GM03348 (cell line): ENCODE measurements at places on chromosomes 2 and 18.

- no peak for DNase-seq
Measured at GRCh38 chr2:62844311-62845090, 139.0 kb downstream of the EHBP1 start.

GRCh38 chr18:4412286-4412685, 42.8 kb downstream of the DLGAP1 start:
- DNase-seq, result no peak

GRCh38 chr18:11437046-11437445, 172.3 kb upstream of the SLC35G4 start:
- no peak for DNase-seq

GRCh38 chr2:120060088-120060623, 47.3 kb downstream of the EPB41L5 start:
- DNase-seq, result no peak

GRCh38 chr18:77129150-77129551, 3.4 kb downstream of the MBP start:
- peak; percentile 77 for DNase-seq

GRCh38 chr2:181680055-181680936, at the start of gene NEUROD1:
TSS of gene NEUROD1 (minus strand) at chr2:181680517. CDS start at chr2:181678860, 1,657 bp downstream.
- peak; percentile 5 for DNase-seq

DNA sequence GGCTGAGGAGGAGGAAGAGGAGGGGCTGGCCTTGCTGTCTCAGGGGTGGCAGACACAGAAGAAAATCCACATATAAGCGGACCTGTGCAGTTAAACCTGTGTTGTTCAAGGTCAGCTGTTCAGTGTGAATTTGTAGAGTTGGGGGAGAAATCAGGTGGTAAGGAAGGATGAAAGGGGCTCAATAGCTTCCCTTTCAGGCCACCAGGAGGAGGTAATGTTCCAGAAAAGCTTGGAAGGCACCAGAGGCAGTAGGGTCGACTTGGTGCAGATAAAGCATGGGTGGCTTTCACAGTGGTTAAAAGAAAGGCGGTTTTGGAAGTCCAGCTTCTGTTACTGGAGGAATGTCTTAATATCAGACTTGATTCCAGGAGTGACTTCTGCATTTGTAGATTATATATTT, 167.4 kb downstream of the THSD7B start:
- peak; percentile 69 for DNase-seq

- DNase-seq, result no peak
Measured at GRCh38 chr2:172976116-172976515, 99.5 kb upstream of the MAP3K20 start.

DNA sequence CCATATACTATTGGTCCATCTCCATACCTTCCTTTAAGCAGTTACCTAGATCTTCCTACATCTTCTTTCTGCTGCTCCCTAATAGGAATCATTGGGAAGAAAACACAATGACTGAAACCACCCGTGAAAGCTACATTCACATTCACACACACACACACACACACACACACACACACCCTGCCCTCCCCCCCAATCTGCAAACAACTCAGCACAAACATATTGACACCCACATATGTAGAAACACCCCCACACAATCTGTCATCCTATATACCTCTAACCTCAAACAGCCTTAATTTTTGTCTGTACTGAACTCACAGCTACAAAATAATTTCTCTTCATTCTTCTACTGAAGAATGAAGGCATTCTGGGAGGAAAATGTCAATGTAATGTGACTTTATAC, 63.8 kb downstream of the KLF7 start:
- DNase-seq, result no peak

GRCh38 chr18:11798271-11798670, 52.9 kb upstream of the CHMP1B start:
- DNase-seq, result no peak

GRCh38 chr2:101843048-101843447, 145.5 kb downstream of the MAP4K4 start:
- DNase-seq, result peak; percentile 54

DNA sequence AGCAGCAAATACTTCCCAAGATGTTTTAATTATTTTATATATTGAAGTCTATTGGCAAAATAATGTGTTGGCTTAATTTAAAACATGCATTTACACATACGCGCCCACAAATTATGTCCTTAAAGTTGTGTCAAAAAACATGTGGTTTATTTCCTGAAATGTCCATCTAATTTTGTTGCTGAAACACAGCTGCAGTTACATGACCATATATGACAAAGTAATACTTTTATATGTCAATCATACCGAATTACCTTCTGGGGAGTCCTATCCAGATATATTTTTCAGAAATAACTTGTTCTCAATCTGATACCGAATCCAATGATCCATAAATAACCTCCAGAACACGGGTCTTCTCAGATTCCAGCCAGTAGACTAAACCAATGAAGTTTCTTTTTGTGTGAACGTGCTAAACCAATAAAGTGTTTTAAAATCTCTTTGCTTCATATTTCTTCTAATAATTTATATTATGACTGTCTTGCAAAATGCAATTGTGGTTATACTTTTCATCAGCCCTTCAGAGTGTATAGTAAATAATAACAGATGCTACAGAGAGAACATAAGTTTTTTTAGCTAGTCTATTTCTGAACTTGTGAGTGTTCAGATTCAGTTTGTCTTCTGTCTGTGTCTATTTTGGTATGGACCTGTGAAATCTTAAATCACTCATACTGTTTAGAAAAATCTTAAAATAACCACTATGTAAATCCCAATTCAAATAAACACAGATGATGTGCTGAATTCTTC, 2.4 kb downstream of the SCG2 start:
- peak; percentile 19 for DNase-seq

DNA sequence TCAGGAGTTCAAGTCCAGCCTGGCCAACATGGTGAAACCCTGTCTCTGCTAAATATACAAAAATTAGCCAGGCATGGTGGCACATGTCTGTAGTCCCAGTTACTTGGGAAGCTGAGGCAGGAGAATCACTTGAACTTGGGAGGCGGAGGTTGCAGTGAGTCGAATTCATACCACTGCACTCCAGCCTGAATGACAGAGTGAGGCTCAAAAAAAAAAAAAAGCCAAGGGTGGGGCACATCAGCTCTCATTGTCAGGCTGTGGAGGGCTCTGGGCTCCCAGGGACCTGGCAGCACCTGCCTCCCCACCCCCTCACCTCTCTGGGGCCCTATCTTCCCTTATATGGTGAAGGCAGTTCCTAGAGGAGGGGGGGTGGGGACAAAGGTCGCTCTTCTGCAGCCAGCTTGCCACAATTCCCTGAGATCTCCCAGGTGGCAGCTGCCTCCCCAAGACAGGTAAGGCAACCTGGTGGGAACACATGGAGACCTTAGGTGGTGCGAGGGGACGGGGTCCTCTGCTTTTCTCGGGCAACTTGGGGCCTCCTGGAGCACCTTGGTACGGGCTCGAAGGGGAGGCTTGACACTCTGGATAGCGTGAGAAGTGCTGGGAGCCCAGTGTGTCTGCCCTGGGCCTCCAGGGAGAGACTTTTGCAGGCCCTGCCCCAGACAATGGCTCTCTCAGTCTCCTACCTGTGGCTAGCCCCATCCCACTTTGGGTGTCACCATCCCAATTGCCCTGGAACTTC, at the start of gene VIL1:
Gene VIL1 (plus strand): TSS at position 407 of the 742 bp plus-strand sequence. CDS start 4,656 bp downstream, outside the sequence.
- no peak for DNase-seq

- no peak for DNase-seq
Measured at GRCh38 chr2:203873921-203874631, 6.5 kb downstream of the CTLA4 start.

DNA sequence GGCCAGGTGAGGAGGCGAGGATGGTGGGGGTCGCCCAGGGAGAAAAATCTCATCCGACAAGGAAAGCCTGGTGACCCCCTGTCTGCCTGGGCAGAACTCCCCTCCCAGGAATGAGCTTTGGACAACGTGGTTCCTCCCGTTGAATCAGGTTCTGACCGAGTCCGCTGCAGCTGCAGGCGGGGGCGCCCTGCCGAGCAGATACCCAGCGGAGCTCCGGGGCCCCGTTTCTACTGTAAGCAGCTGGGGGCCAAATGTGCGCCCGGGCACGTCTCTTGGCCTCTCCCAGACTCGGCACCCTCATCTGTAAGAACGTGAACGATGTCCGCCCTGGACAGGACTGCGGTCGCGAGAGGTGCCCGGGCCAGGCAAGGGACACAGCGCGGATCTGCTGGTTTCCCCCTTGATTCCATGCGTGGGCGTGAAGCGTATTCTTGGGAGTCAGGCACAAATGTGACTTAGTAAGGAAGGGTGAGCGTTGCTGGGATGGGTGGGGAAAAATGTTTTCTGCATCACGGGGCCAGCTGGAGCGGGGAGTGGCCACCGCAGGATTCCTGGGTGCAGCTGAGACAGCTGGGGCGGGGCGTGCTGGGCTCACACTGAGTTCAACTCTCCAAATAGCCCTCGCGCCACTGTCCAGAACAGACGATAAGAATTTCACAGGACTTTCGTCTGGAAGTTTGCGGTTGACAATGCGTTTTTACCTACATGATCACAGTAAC, 20.2 kb upstream of the TUBB6 start:
- peak; percentile 94 for DNase-seq

GRCh38 chr2:41717839-41718238, 330.0 kb upstream of the PKDCC start:
- DNase-seq, result no peak

DNA sequence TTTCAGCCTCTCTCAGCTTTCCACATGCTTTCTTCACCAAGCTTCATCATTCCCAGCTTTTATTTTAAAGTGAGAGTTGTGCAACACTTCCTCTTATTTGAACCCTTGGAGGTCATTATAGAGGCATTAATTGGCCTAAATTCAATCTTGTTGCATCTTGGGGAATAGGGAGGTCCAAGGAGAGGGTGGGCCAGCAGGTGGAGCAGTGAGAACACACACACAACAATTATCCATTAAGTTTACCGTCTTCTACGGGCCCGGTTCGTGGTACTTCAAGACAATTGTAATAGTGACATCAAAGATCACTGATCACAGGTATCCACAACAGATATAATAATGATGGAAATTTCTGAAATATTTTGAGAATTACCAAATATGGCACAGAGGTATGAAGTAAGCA, 457.2 kb upstream of the SMIM21 start:
- no peak for DNase-seq

DNA sequence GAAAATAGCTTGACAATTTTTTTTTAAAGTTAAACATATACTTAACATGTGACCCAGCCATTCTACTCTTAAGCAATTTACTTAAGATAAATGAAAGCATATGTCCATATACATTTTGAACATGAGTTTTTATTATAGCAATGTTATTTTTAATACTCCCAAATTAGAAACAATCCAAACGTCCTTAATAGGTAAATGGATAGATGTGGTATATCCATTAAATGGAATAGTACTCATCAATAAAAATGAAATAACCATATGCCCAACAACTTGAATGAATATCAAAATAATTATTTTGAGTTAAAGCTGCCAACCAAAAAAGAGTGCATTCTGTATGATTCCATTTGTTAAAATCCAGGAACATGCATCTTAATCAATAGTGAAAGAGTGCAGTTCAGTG, 29.1 kb downstream of the NCOA1 start:
- DNase-seq, result no peak

GRCh38 chr2:197502201-197502600, 2.0 kb downstream of the HSPE1 start:
- no peak for DNase-seq

- no peak for DNase-seq
Measured at GRCh38 chr18:399631-400135, 100.8 kb downstream of the COLEC12 start.

GRCh38 chr18:41326311-41326710, 628.7 kb upstream of the PIK3C3 start:
- DNase-seq, result no peak

DNA sequence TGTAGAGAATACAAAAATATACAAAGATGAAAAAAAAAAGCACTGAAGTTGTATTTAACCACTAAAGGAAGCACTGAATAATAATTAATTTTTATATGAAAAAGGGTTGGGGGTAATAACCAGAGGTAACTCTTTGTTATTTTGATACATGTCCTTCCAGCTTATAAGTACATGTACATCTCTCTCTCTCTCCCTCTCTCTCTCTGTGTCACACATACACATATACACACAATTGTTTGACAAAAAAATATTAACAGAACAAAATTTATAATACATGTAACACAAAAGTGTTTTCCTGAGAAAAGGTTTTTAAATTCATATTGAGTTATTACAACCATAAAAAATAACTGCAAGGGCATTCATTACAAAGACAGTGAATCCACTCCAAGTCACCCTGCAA, 4.6 kb downstream of the WIPF1 start:
- no peak for DNase-seq

DNA sequence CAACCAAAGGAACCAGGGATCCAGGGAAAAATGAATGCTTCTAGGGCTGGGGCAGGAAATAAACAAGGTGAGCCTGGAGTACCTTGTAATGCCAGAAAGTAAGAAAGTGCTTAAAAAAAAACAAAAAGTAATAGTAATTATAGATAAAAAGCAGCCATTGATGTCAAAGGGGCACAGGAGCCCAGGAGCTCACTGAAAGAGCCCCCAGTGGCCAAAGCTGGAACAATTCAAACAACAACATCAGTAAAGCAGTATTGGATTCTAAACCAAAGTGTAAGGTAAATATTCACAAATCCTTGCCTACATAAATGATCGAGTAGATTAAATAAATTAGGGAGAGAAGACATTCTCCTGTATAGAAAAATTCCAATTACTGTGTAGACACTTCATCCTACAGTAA, 114.3 kb upstream of the ARL4C start:
- no peak for DNase-seq

DNA sequence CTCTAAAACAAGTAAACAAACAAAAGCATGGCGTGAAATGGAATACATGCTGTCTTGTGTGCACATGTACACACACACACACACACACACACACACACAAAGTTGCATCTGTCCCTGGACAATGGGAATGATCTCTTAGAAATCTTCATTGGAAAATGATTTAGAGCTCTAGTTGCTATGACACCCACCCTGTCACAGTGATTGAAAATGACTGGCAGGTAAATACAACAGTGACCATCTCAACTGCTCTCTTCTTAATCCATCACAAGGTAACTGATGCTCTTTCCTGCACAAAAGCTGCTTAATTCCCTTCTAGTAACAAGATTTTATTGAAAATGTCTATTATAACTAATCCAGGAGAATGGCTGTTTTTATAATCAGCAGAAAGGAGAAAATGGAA, 1011.7 kb upstream of the GYPC start:
- DNase-seq, result no peak

DNA sequence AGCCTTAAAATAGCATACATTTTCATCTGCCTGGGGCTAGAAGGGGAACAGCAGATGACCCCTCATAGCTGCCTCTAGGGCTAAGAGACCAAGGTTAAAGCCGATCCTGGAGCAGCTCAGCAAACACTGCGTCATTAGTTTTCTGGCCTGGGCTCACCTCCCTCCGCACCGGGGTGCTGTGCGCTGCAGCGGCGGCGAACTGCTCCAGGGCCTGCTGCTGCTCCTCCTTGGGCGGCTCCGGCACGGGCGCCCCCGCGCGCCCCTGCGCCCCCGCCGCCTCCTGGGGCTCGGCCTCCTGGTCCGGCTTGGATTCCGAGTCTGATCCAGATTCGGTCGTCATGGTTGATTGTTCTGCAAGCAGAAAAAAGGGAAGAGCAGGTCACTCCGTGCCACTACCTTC, 55.0 kb downstream of the EPB41L3 start:
- DNase-seq, result no peak

DNA sequence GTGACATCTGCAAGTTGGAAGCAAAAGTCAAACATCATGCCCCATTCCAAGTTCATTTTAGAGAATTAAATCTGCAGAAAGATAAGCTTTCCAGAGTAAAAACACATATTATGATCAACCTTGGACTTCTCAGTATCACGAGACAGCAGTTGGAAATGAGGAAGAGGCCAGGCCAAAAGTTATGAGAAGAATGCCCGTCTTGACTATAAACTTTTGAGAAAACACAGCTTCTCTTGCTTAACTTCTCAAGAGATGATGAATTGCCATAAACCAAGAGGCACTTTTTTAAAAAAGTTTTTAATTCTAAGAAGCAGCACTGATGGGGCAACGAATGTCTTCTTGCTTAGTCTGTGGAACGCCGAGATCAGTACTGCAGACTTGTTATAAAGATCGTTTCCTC, 52.6 kb upstream of the NFU1 start:
- DNase-seq, result no peak
